ACHN (cell line): ENCODE measurements at places on chromosomes 6 and 20.

DNA sequence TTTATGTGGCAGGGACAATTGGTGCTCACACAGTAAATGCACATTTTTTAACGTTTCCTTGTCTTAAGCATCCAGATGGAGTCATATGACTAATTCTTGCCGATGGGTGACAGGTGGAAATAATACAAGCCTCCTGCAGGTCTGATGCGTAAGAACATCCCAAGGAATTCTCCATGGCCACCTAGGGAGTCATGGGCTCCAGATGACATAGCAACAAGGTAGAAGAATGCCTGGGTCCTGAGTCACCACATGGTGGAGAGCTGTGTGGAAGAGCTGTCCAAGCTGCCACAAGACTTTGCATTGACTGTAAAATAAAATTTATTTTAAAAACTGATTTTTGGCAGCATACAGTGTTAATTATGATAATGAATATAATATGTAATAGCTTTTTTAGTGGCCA lies 77.0 kb upstream of the MAP3K7 start:
- DNase-seq: no peak

DNA sequence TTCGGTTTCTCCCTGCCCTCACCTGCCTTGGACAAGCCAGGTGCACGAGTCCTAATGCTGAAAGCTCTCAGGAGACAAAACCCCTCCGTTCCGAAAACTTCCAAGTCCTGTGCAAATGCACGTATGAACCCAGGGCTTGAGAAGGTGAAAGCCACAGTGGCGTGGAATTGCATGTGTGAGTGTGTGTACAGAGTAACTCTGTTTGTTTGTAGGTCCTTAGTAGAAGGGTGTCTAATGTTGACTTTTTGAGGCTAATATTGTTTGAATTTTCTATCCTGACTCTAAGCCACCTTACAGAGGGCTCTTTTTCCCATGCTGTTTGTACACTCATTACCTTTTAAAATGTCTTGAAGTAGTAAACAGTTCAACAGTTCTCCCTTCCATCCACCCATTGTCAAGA lies 129.1 kb downstream of the FOXA2 start:
- DNase-seq: no peak

DNA sequence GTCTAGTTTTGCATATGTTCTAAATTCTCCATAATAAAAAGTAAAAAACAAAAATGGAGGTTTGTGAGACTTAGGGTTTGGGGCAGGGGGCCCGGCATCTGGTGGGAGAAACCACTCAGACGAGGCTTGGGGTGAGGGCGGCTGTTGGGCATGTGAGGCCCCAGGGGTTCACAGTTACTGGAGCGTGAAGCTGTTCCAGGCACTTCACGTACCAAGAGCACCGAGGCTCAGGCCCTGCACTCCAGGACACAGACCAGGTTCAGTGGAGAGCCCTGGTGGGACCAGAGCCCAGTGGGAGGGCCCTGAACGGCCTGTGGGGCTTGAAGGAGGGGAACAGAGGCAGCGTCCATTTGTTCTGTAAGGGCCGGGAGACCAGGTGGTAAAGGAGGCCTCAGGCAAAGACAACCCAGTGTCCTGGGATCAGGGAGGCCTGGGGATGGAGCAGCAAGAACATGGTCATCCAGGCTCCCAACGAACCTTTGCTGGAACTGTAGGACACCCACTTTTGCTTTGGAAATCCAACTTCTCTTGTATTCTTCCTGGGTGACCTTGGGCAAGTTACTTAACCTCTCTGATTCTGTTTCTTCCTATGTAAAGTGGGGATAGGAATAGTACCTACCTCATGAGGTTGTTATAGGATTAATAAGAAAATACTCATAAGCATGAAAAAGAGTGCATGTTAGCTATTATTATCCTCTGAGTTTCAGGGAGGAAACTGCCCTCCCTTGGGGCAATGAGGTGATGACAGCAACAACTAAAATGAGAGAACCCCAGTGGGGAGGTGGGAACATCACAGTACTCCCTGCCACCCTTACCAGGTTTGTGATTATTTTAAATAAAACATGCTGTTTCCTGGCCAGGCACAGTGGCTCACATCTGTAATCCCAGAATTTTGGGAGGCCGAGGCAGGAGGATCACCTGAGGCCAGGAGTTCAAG lies 1.1 kb upstream of the FGD2 start:
- DNase-seq: no peak

GRCh38 chr6:2542101-2542857 lies 208.4 kb downstream of the MYLK4 start:
- no peak for DNase-seq

- DNase-seq: no peak
These were observed 434.5 kb downstream of the PREX1 start for GRCh38 chr20:48393311-48393685.

GRCh38 chr6:104608101-104608500 lies 251.6 kb downstream of the HACE1 start:
- no peak for DNase-seq

DNA sequence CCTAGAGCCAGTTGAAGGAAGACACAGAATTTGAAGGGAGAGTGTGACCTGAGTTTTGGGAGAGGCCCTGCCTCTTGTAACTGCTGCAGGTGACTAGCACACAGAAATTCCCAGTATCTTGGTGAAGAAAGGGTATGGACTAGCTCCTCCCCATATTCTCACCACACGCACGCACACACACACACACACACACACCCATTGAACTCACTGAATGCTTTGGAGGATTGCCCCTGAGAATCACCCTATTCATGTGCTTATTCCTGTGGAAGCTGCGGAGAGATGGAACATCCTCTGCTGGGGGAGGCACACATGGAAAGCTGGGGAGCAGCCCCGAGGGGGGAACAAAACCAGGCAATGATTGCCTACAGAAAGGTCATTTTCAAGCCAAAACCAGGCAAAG lies 6.2 kb upstream of the LMBRD1 start:
- DNase-seq: no peak

DNA sequence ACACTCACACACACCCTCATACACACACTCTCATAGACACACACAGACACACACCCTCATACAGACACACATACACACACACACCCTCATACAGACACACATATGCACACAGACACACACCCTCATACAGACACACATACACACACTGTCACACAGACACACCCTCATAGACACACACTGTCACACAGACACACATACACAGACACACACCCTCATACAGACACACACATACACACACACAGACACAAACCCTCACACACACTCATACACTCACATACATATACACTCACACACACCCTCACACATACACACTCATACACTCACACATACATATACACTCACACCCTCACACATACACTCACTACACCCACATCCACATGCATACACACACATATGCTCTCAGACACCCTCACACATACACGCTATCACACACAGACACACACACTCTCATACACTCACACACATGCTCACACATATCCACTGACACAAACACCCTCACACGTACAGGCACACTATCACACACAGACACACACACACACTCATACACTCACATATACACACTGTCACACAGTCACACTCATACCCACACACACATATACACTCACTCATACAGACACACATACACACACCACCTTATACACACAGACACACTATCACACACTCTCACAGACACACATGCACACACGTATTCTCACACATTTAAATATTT lies 9.1 kb downstream of the ADIG start:
- no peak for DNase-seq

- no peak for DNase-seq
These were observed 92.4 kb upstream of the CD83 start for GRCh38 chr6:14025160-14025559.

DNA sequence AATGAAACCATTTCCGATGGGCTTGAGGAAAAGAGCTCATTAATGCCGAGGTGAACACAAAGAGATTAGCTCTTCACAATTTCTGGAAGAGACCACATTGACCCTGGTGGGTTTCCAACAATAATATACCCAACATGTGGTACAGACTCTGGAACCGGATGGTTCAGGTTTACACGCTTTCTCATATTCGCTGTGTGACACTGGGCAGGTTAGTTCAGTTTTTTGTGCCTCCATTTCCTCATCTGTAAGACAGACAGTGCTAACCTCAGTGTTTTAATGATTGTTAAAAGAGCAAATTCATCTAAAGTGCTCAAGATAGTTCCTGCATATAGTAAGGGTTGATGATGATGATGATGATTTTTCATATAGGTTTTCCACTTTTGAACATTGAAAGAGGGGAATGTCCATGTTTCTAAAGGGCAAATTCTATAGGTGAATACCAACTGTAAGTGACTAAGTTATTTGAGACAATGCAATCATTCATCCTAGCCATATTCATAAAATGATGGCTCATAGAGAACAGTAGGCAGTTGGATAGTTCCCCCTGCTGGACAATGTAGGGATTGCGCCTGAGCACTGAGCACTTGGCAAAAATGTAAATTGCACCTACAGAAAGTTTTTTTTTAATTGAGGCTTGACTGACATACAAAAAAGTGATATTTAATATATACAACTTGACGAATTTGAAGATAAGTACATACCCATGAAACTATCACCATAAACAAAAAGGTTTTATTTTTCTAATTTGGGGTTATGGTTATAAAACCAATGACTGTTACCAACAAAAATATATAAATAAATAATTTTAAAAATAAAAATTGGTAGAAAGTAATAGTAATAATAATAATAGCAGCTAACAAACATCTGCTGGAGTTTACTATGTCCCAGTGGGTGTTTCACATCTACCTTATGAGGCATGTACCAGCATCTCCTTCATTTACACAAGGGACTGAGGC lies 2.1 kb upstream of the PERP start:
- peak; percentile 61 for DNase-seq

DNA sequence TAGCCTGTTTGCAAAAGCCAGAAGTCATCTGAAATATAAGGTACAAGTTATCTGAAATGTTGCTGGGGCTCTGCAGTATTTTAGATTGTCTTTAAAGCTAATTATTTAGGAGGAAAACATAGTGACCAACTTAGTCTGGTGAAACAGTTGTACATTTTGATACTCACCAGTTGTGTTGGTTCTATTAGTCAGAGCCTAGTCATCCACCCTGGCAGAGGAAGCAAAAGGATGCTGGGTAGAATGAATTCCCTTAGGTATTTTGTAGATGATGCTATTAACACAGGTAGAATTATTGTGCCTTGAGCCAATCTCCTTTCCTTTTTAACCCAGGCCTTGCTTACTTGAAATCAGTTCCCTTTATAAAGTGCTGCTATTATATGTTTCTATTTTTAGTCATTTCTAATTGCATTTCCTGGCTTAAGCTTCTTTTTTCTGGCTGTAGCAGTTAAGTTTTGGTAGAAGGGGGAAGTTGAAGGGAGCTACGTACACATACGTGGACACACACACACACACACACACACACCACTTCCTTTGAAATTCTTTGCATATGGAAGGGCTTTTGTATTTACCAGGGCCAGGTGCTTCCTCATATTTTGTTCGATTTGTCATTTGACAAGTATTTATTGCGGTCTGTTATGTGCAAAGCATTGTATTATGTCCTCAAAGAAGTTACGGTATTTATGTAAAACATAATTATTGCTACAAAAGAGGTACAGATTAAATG lies 82.4 kb downstream of the RTN4IP1 start:
- DNase-seq: peak; percentile 56

GRCh38 chr6:35091346-35092083 lies 49.6 kb downstream of the TCP11 start:
- DNase-seq: no peak

DNA sequence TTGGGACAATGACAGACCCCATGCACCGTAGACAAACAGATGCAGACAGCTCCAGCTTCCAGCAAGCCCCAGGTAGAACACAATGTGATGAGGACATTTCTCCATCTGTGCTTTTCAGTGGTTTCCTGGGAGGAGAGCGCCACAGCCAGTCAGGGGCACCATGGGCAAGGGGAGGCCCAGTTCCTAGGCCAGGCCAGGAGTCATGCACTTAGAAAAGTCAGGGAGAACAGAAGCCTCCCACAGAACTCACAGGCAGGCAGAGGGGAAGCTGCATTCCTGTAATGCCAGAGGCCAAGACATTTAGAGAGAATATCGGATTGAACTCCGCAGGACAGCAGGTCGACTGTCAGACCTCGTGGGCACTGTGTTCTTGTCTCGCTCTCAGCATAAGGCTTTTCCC lies 9.2 kb downstream of the SYNDIG1 start:
- no peak for DNase-seq

GRCh38 chr20:45878076-45878761 lies 2.8 kb upstream of the ZSWIM1 start:
- DNase-seq: no peak

DNA sequence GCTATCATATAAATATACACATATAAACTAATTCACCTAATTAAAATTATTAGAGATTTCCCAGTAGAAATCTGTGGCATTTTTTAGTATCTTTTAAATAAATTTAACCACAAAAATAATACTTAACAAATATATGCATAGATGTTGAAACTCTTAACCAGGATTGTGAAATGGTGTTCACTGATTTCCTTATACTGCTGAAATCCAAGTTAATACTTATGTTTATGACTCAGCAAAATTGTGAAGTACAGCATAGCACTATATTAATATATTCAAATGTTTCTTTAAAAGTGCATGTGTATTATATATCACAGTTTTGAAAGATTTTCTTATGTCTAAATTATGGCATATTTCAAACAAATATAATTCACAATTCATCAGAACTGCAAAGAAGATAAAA lies 328.2 kb upstream of the MANEA start:
- peak; percentile 8 for DNase-seq

DNA sequence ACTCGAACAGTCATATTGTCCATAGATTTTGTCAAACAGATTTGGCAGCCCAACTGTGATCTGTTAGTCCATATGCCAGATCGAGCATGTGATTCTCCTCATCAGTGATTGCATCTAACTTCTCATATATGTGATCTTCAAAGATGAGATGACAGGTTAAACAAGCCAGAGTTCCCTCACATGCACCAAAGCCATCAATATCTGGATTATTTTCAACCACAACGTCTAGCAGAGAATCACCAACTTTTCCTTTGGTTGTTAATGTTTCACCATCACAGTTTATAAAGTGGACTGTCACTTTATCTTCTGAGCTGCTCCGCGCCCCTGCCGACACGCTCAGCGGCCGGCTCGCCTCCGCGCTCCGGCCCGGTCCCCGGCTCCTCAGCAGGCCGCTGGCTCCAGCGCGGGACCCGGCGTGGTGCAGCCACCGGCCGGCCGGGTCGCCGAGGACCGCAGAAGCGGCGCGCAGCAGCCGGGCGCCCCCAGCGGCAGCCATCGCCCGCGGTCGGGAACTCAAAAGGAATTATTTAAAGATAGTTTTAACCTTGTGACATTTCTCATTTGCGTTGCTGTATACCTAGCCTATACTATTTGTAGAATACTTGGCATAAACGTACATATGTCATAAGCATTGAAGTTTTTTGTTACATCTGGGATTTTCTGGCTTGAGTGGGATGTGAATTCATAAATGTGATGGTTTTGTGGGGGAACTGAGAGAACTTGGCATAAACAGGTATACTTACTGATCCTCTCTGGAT lies 40.1 kb upstream of the DYNLRB1 start:
- DNase-seq: peak; percentile 46

GRCh38 chr20:62631336-62632308 lies 10.7 kb upstream of the SLCO4A1 start:
- DNase-seq: no peak

- no peak for DNase-seq
These were observed at the start of gene APOBEC2 for GRCh38 chr6:41053041-41053440. APOBEC2 (plus strand) TSS chr6:41053202; CDS start chr6:41053348, 146 bp downstream.

GRCh38 chr6:133499662-133500061 lies 258.5 kb downstream of the EYA4 start:
- DNase-seq: no peak
